ENCODE measurements at places on chromosomes 12 and 14.

GRCh38 chr14:34983786-34984185 lies 994 bp downstream of the SRP54 start:
- DNase-seq: no peak

DNA sequence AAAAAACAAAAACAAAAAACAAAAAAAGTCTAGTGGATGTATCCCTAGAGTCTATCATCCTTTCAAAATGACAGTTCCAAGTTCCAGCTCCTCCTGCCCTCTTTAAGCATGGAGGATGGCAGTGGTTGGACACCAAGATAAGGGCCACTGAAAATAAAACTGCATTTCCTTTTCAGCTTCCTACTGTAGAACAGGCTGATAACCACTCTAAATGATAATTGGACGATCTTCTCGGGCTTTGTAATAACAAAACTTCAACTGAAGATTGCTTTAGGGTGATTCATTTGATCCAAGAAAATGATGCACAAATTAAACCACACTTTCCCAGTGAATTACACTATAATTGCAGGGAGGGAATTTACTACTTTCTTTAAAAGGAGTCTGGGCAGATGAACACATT lies 42.2 kb upstream of the CRACR2A start:
- no peak for DNase-seq

DNA sequence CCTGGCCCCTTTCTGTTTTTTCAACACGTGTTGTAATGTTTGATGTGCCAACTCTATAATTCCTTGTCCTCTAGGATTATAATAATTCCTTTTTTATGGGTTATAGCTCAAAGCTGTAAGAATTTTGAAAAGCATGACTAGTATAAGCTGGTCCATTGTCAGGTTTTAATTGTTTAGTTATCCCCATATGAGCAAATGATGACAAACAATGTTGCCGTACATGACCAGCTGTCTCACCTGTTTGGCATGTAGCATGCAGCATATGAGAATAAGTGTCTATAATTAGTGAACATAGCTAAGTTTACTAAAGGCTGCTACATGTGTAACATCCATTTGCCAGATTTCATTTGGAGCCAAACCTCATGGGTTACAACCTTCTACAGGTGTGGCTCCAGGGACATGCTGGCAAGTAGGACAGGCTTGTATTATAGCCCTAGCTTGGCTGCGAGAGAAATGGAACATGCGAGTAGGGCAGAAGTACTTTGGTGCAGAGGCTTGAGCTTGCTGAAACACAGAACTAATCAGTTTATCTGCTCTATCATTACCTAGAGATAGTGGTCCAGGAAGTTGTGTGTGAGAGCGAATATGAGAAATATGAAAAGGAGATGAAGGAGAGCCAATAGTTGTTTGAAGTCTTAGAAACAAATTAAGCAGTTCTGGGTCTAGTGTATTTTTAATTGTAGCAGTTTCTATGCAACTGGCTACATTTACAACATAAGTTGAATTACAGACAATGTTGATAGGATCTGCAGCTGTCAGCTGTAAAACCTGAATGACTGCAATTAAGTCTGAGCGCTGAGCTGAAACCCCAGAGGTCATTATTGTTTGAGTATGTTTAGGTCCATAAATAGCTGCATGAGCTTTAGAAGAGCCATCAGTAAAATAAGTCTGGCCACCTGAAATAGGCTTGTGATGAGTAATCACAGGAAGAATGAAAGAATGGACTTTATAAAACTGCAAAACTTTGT lies 22.6 kb upstream of the MAPKAPK5 start:
- DNase-seq: no peak

GRCh38 chr14:27079716-27080115 lies 481.9 kb upstream of the NOVA1 start:
- DNase-seq: no peak

GRCh38 chr12:2311020-2311778 lies 258.4 kb downstream of the CACNA1C start:
- DNase-seq: no peak

DNA sequence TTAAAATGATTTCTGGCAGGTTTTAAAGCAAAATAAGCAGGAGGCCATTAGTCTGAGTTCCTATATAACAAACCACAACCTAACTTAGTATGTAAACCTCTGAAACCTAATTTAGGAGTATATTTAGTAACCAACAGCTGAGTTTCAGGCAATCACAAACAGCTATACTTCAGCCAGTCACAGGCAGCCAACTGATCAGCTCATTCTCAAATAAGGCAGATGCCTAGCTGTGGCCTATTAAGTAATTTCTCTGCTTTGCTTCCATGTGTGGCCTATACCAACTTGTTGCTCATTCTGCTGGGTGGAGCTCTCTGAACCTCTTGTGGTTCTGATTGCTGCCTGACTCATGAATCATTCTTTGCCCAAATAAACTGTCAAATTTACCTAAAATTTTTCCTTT lies 408.9 kb upstream of the FBXO33 start:
- DNase-seq: no peak

- DNase-seq: no peak
These were observed 37.9 kb downstream of the KCTD10 start for GRCh38 chr12:109439181-109439580.

DNA sequence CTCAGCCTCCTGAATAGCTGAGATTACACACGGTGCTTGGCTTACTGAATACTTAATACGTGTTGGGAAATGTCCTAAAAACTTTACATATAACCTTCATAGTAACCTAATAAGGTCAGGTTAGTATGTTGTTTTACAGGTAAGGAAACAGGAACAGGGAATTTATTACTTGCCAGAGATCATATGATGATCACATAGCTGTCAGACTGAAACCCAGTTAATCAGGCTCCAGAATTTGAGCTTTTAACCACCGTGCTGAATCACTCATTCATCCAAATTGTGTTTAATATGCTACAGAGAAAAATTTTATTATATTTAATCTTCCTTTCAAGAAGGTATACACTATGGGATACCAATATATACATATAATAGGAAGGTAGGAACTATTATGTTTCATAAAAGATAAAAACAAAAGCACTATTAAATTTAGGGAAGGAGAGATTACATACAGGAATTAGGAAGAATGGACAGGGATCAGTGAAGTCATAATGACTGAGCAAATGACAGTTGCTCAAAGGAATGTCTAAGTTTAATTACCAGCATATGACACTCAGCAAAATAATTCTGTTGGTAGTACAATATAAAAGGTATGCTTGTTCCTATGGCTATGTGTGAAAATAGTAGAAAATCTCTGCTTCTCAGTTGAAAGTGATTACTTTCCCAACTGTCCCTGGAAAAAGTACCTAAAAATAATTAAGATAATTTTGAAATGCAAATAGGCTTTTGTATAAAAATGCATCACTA lies 59.3 kb downstream of the HEATR5A start:
- DNase-seq: no peak

DNA sequence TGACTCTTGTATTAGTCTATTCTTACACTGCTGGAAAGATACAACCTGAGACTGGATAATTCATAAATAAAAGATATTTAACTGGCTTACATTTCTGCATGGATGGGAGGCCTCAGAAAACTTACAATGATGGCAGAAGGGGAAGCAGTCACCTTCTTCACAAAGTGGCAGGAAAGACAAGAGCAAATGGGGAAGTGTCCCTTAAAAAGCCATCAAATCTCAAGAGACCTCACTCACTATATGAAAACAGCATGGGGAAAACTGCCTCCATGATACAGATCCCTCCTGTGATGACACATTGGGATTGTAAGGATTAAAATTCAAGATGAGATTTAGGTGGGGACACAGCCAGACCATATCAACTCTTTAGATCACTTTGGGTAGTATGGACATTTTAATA lies 83.7 kb downstream of the TMTC3 start:
- no peak for DNase-seq

- DNase-seq: no peak
These were observed 10.0 kb upstream of the DUSP16 start for GRCh38 chr12:12572659-12573058.
